ENCODE measurements at places on chromosomes 6 and 20.

DNA sequence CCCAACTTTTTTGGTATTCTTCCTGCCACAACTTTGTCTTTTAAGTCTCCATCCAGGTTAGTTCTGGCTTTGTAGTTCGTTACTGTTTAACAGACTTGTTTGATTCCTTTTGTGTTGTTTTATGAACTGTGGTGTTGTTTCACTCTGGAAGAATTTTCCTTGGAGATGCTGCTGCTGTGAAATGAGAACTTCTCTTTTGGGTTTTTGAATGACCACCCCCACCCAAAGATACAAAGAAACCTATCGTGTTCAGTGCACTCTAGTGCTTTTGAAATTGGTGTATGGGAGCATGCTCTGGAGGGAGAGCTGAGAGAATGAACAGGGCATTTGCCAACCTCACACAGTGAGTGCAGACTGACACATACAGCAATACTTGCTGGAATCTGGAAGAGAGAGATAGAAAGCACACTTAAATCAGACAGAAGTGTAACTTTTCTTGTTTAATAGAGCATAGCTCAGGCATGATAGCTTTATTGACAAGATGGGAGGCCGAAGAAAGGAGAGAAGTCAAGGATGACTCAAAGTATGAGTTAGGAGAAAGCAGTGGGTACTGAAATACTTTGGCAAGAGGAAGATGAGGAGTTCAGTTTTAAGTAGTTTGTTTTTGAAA lies 293.1 kb downstream of the SOX4 start:
- no peak for DNase-seq

DNA sequence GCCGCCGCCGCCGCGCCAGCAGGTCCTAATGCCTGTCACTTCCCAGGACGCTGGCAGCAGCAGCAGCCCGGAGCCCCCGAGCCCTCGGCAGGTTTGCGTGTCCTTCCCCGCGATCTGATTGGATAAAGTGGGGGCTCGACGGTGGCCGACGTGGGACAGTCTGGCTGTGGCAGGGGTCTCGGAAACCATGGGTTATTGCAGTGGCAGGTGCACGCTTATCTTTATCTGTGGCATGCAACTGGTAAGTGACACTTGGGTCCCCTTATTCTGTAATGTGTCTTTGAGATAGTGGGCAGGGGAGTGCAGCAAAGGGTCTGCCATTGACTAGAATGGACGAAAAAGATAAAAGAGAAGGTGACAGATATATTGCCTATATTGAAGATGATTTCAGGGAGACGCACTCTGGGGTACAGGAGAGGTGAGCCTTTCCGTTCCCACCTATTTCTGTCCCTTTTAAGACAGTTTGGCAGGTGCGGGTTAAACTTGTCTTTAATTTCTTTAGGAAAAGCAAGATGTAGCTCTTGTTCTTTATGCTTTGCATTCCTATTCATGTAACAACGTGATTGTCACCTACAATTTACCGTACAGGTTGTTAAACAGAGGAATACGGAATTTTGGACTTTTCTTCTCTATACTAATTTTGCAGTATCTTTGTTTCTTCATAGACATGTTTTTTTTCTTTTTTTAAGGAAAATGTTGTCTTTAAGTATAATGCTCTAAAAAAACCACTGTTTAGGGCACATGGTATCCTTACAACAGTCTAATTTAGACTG lies 535 bp downstream of the NKAIN2 start:
- DNase-seq, result no peak

DNA sequence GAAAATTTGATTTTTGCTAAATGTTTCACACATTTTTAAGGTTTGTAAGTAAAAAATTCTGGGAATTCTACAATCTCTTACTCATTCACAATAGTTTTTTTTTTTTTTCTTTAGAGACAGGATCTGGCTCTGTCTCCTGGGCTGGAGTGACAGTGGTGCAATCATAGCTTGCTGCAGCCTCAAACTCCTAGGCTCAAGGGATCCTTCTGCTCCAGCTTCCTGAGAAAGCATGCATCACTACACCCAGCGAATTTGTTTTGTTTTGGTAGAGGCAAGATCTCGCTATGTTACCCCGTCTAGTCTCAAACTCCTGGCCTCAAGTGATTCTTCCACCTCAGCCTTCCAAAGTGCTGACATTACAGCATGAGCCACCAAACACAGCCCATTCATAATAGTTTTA lies 232.8 kb downstream of the GJA1 start:
- DNase-seq, result no peak

- no peak for DNase-seq
Observed at GRCh38 chr6:2630359-2630758, 120.4 kb downstream of the MYLK4 start.

GRCh38 chr6:101847690-101848089 lies 454.2 kb downstream of the GRIK2 start:
- no peak for DNase-seq

- DNase-seq, result no peak
Observed at GRCh38 chr6:26323525-26324294, 41.3 kb upstream of the BTN3A2 start.

DNA sequence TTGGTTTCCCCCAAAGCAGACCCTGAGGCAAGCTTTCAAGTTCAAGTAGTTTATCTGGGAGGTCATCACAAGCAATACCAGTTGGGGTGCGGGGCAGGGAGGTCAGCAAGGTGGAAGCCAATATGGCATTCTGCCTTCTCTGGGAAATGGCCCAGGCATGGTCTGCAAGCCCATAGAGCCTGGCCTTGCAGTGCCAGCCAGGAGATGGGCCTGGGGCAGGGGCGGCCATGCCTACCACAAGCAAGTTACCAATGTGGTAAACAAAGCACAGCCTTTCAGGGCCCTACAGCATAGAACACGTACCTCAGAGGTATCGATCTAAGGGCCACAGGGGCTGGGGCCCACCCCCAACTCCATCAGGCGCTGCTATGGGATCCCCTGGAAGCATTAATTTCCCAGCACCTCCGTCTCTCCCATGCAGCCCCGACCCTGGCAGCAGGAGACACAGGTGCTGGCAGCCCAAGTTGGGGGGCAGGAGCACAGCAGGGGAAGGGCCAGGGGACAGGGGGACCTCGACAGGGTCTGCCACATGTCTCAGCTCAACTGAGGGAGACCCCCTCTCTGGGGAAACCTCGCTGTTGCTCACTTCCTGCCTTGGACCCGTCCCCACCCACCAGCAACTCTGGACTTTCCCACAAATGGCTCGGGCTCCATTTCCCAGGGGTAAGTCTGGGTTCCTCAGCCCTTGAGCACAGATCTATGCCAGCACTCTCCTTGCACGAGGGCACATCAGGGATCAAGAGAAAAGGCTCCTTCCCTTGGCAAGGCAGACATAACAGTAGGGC lies 369.0 kb downstream of the PREX1 start:
- DNase-seq, result no peak

- DNase-seq, result no peak
Observed at GRCh38 chr6:41404182-41404845, 68.9 kb downstream of the NCR2 start.

- no peak for DNase-seq
Observed at GRCh38 chr20:52748990-52749389, 223.2 kb upstream of the TSHZ2 start.

- no peak for DNase-seq
Observed at GRCh38 chr6:36682328-36683144, 4.0 kb downstream of the CDKN1A start.

DNA sequence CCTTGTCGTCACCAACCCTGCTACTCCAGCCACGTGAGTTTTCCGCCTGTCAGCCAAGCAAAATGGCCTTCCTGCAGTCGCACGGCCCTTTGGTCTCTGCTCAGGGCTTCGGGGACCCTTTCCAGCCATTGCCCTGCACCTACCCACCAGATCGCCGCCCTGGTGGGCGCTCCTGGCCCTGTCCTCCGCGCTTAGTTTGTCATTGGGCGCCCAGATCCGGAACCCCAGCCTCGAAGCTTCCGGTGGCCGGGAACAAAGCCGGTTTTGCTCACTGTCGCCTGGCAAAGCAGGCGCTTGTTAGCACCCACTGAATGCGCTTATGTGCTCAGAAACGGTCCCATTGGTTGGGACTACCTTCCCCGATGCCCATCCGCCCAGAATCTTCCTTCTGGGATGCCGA lies 536 bp downstream of the ZFP57 start:
- DNase-seq, result no peak

DNA sequence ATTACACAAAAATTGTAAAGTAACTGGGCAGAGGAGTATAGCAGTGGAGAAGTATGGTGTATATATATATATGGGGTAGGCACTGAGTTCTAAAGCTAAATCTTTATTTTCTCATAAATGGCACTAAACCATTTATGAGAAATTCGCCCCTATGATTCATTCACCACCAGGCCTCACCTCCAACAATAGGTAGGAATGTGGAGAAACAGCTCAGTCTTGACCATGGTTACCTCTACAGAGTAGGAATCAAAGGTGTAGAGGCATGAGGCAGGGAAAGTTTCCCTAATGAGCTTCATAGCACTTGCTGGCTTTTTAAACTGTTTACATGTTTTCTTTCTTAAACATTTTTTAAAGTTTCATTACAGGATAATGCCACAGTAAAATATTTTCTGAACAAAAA lies 36.9 kb upstream of the SUMO4 start:
- DNase-seq, result no peak

DNA sequence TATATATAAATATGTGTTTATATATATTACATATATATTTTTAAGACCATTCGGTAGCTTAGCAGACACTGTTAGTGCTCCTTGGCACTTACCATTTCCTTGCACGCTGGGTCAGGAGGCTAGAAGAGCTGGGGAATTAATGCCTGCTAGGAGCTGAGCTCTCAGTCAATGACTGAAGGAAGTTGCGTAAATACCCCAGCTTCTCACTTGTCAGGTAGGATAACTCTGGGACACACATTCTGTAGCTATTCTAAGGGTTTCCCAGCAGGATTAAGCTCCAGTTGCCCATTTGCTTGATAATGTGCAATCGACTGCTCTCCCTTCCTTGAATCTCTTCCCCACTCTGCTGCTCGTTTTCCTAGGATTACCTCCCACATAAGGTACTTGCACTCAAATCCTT lies 15.7 kb upstream of the DNAAF9 start:
- no peak for DNase-seq

- no peak for DNase-seq
Observed at GRCh38 chr6:11532097-11532496, 5.5 kb upstream of the TMEM170B start.

DNA sequence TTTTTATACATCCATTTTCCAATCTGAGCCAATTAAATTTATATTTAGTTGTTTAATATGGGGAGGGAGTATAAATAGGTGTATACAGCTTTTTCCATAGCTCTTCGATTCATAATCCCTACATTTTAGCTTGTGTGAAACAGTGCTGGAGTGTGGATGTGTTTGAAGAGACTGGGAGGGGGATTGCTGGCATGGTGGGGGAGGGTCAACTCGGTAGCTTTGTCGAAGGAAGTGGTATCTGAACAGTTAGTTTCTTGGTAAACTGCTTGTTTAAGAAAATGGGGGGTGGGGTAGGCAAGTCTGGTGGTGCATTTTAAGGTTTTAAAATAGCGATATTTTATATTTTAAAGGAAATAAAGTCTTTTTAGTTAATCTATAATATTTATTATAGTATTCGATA lies 1.4 kb upstream of the LIN28B start:
- no peak for DNase-seq

- no peak for DNase-seq
Observed at GRCh38 chr20:62494537-62494936, 18.7 kb upstream of the GATA5 start.

GRCh38 chr6:24057030-24057429 lies 69.0 kb upstream of the NRSN1 start:
- no peak for DNase-seq

DNA sequence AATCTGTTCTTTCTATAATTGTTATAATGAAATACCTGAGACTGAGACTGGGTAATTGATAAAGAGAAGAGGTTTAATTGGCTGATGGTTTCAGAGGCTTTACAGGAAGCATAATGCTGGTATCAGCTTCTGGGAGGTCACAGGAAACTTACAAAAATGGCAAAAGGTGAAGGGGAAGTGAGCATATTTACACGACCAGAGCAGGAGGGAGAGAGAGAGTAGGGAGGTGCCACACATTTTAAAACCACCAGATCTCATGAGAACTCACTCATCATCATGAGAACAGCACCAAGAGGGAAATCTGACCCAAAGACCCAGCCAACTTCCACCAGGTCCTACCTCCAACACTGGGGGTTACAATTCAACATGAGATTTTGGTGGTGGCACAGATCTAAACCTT lies 2.6 kb upstream of the SIRPB1 start:
- no peak for DNase-seq

GRCh38 chr6:135314543-135314942 lies 133.4 kb downstream of the MYB start:
- DNase-seq, result no peak

- no peak for DNase-seq
Observed at GRCh38 chr6:146859795-146860495, 261.2 kb downstream of the ADGB start.

GRCh38 chr6:134816300-134816699 lies 133.6 kb downstream of the ALDH8A1 start:
- DNase-seq, result no peak

DNA sequence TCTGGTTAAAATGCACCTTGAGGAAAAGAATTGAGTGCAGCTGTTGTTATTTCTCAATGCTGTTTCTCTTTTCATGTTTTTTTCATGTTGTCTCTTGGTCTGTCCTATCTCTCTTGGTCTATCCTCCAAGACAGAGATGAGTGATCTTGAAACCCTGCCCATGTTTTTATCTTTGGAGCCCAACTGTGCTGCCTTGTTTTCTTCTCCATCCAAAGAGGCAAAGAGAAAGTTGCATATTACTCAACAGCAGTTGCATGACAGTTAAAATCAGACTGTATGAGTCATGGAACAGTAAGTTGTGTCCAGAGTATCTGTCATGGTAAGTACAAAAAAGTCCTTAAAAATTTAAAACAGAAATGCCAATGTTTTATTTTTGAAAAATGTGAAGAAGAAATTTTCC lies 26.2 kb downstream of the BCAS1 start:
- DNase-seq, result no peak

DNA sequence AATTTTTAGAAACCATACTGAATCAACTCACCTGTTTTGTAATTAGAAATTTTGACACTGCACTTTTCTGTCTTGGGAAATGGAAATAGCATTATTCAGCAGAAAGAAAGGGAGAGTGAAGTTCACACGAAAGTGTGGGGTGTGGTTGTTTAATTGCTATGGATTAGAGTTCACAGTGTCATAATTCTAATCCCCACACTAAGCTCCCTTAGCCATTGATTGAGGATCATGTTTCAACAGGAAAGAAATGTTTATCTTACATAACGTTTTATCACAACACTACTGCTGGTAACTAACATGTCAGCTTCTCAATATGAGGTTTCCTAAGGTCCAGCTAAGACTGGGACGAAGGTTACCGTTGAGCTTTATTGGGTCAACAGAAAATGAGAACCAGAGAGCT lies 31.4 kb upstream of the GSTA5 start:
- DNase-seq, result no peak

DNA sequence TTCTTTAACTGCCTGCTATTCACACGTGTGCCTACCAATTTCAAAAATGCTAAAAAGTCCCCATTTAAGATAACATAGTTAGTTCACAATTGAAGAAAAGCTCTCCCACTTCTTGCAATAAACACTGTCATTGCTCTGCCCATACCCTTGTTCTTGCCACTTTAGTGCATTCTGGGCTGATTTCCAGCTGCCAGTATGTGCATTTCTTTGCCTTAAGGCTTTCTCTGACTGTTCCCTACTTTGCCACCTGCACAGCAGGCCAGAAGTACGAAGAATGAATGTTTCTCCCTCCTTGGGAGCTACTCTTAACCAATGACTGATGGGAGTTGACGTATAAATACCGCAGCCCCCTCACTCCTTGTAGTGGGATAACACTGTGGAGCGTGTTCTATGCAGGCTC lies 16.0 kb upstream of the ATRN start:
- no peak for DNase-seq
